ENCODE measurements at places on chromosomes 6 and 20. TPM values are rescaled to one million over a fixed set of nuclear protein-coding genes. Genes with fewer than 3 reads are reported as not detected.

Gene CD40
- total RNA-seq, result 4.2 TPM

Gene CCN5
- total RNA-seq, result not detected

Gene RSPH4A
- total RNA-seq, result 2.4 TPM

Gene PDCD2
- 73.3 TPM for total RNA-seq

Gene CFB
- not detected for total RNA-seq

Gene POFUT1
- total RNA-seq, result 47.5 TPM

Gene FBXO9
- 62.4 TPM for total RNA-seq

Gene USP49
- 25.1 TPM for total RNA-seq

Gene DLL1
- total RNA-seq, result 59.8 TPM

Gene ZBTB12
- 60.8 TPM for total RNA-seq

Gene BMP5
- 2.4 TPM for total RNA-seq

Gene CCN6
- not detected for total RNA-seq

Gene TREM2
- not detected for total RNA-seq

Gene LHFPL5
- not detected for total RNA-seq

Gene TTK
- total RNA-seq, result 45.5 TPM

Gene APOBEC2
- total RNA-seq, result not detected
